Right lung (tissue), 10 donors: ENCODE measurements at places on chromosomes 5 and 9. TPM values are rescaled to one million over a fixed set of nuclear protein-coding genes. Genes with fewer than 3 reads are reported as not detected.

Gene PCDHAC2
- polyA plus RNA-seq, result 2.4 TPM

DNA sequence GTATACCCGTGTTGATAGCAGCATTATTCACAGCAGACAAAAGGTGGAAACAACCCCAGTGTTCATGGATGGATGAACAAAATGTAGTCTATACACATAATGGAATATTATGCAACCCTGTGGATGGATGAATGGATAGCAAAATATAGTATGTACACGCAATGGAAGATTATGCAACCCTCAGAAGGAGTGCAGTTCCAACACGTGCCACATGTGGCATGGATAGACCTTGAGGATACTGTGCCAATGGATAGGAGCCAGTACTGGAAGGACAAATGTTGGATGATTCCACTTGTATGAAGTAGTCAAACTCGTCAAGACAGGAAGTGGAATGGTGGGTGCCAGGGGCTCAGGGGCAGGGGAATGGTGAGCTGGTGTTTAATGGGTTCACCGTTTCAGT, 44.9 kb downstream of the PLEKHG4B start:
- DNase-seq, result no peak

Gene LCN12
- 25.3 TPM for polyA plus RNA-seq

Gene IL13
- not detected for polyA plus RNA-seq

DNA sequence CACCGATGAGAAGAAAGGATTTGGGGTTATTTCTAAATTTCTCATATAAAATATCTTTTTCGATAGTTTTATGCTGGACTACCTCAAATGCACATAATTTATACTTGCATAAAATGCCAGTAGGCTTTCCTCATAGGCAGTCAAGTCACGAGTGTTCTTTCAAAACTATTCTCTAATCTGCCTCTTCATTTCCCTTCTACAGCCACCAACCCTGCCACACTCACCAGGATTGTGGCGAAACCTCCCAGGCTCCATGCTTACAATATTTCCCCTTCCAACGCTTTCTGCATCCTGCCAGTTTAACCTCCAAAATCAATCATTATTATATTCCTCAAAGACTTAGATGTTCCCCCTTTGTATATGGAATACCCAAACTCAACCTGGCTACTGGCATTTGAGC, 65.4 kb downstream of the FRMD3 start:
- DNase-seq, result no peak

Gene PCA3
- polyA plus RNA-seq, result 0.41 TPM

DNA sequence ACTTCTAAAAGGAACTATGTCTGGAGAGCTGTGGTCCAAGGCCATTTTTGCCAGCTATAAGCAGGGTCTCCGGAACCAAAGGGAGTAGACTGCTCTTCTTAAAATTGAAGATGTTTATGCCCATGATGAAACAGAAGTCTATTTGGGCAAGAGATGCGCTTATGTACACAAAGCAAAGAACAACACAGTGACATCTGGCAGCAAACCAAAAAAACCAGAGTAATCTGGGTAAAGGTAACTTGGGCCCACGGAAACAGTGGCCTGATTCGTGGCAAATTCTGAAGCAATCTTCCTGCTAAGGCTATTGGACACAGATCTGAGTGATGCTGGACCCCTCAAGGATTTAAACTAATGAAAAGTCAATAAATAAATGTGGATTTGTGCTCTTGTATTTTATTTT, 29.7 kb upstream of the GLDC start:
- DNase-seq, result no peak

Gene RFX3
- polyA plus RNA-seq, result 21.3 TPM

DNA sequence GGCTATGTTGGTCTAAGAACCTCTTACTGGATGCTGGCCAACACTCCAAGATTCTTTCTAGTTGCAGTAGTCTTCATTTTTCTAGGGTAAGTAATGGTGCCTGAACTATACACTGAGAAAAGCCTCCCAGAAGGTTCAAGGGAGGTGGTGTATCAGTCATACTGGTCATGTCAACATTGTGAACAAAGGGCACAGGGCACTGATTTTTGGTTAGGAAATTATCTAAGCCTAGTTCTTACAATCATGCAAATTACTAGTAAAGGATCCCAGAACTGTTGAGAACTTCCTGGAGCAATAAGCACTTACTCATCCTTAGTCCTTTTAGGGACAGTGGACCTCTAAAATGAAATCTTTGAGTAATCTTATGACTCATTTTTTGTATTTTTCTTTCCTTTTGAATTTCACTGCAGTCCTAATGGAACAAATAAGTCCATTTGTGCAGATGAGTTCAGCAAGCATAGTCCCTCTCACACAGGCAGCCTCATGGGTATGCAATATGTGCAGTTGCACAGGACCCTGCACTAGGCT, 21.1 kb upstream of the CDC42SE2 start:
- DNase-seq, result no peak

Gene GCNT4
- polyA plus RNA-seq, result 0.98 TPM

Gene IFNK
- polyA plus RNA-seq, result not detected

DNA sequence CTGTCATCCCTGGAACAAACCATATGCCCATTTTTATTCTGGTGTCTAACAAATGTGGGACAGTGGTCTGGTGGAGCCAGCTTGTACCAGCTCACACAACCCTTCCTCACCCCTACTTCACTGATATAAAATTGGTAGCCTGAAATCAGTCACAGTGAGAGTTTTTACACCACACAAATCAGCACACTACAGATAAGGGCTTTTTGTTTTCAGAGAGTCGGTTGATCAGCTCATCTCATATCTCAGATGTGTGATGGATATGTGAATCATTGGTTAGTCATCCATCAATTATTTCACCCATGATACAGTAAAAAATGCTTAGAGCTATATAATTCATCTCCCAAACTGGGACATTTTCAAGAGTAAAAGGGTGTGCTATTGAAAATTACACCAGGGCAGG, 529.2 kb downstream of the EBF1 start:
- no peak for DNase-seq

Gene PCDHGB1
- polyA plus RNA-seq, result 1.3 TPM

Gene MAMDC4
- 6.7 TPM for polyA plus RNA-seq

DNA sequence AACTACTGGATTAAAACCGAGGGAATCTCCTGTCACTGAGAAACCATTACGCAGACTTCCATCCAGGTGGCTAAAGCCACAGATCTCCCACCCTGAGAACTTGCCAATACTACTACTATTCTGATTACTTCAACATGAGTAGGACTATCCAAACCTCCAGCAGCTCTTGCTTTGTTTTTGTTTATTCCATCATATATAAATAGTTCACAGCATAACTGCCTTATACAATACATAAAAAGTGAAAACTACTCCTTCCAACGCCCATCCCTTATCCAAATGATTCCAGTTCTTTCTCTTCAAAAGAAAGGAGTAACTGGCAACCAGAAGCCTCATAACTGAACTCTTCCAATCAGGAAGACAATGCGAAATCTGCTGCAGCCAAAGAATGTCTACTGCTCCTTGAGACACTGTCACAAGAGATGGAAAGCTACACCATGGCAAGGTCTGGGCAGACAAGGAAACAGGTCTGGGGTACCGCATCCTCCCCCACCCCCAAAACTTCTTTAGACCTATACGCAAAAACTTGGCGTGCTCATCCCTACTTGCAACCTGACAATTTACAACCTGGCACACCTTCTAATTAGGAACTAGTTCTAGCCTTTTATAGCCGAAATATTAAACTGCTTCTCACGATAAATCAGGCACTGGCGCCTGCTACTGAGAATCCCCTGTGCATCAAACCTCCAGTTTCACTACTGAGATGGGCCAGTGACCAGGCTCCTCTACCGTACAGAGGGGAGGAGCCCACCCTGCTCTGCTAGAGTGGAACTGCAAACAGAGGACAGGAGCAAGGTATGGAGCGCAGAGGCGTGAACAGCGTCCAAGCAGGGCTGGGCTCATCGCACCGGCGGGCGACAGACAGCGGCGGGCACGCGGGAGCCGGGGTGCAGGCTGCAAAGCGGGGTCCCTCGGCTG, 986 bp downstream of the PLPP1 start:
- no peak for DNase-seq

GRCh38 chr5:138082033-138082432, 1.8 kb upstream of the WNT8A start:
- no peak for DNase-seq

- DNase-seq, result no peak
Measured at GRCh38 chr9:79644048-79644447, 72.3 kb downstream of the TLE4 start.

Gene TSC1
- polyA plus RNA-seq, result 33.4 TPM

GRCh38 chr5:95084757-95085156, 200.1 kb downstream of the MCTP1 start:
- no peak for DNase-seq

DNA sequence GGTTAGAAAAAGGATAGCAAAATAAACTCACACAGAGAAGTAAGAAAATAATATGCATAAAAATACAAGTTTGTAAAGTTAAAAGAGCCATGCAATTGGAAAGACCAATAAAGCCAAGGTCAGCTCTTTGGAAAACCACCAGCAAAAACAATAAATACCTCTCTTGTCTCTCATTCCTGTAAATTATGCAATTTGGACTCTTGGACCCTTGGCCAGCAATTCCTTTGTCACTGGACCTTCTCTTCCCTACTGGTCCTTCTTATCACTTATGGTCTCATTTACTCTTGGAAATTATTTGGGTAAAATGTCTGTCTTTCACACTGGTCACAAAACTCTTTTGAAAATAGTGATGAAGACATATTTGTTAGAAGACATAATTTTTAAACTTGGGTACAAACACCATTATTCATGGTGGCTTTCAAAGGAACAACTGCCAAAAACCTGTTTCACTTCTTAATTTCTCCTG, 379.5 kb downstream of the TMEM232 start:
- no peak for DNase-seq

Gene HEMGN
- polyA plus RNA-seq, result 22.2 TPM

Gene LOX
- polyA plus RNA-seq, result 30.3 TPM

GRCh38 chr9:84139296-84140070, 158.9 kb downstream of the RMI1 start:
- DNase-seq, result peak; percentile 58

- no peak for DNase-seq
Measured at GRCh38 chr5:122154910-122155309, 25.6 kb downstream of the ZNF474 start.

DNA sequence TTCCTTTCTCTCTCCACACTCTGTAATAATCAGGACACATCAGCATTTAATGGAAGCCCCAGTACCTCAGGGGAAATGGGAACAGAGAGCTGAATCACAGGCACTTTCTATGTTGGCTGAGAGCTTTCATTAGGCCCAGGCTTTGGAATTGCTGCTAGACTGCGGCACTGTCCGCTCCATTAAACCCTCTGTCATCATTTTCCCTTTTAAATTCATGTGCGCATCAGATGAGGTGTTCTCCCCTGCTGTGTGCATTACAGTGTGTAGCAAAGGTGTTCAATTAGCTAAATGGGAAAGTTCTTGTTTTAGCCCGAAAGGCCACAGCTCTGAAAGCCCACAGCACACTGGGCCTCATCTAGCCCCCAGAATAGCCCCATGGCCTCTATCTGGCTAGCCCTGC, 133.6 kb downstream of the SV2C start:
- no peak for DNase-seq

DNA sequence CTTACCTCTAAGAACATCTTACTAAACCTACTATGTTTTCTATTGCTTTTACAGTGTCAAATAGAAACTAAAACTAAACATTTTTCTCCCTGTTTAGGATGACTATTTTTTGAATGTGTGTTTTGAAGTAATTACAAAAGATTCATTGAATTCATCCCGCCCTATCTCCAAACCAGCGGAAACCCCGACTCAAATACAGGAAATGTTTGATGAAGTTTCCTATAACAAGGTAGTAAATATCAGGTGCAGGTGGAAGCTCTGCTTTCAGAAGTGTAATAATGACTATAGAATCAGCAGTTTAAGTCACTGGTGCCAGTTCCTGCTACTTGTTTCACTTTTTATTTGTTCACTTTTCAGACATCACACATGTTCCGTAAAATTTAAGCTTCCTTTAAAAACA, 20.0 kb downstream of the ERAP2 start:
- no peak for DNase-seq

- DNase-seq, result no peak
Measured at GRCh38 chr5:27388755-27389154, 350.4 kb upstream of the CDH9 start.

GRCh38 chr9:131707733-131708157, 32.1 kb downstream of the RAPGEF1 start:
- DNase-seq, result no peak

DNA sequence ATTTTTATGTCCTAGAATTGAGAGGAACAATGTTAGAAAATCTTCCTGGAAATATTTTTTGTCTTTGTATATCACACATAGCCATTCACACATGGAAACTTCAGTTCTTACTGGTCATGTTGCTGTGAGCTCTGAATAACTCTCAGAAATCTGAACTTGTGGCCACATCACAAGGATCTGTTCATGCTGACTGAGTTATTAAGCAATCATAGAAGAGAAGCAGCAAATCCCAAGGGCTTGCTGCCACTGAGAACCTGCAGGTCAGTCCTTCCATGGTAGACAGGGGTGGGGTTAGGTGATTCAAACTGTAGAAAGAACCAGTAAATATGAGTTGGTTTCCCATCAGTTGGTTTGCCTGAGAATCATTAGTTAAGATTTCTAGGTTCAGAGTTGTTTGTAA, 27.6 kb downstream of the SGCD start:
- DNase-seq, result no peak

DNA sequence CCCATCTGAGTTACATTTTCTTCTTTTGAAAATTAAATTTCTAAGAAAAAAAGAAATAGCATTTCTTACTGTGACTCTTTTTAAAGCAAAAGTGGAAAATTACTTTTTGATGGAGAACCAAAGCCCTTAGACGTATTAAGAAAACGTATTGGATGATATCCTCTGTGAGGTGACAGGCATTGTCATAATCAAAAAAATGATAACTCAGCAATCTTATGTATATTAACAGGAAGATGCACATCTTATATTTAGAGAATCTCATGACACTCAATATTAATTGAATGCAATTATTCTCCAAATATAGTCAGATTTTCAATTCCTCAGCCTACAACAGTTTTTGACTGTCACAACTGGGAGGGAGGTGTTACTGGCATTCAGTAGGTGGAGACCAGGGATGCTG, 25.1 kb downstream of the FGF10 start:
- DNase-seq, result no peak

Gene STKLD1
- 3.5 TPM for polyA plus RNA-seq

- DNase-seq, result no peak
Measured at GRCh38 chr9:84978661-84979060, 309.1 kb downstream of the NTRK2 start.

DNA sequence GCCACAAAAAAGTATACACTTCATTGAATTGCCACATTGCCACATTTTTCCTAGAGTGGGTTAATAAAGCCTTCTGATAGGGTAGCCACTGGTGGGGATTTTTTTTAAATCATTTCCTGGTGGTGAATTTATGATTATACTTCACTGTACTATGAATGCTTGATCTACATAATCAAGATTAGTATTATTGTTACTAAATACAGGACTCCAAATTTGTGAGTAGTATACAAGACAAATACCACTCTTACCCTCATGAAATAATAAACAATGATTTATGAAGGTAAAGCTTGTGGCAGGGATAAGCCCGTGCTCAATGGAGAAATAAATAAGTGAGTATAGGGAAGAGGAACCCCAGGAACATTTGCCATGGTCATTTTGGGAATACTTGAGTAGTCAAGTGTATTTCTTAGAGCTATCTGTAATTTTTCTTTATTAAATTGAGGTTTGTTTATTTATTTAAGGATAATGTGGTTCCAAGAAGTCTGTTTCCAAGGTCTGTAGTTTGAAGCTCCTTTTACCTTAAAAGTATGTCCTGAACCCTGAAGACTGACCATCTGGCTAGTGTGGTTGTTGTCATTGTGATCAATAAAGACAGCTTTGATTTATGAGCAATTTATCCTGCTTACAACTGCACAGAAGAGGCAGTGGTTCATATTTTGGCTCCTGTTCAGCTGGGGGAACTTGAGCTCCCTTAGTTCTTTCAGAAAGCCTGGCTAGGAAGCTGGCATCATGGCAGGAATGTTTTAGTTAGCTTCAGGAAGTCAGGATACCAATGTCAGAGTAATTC, 118.6 kb downstream of the ZSWIM6 start:
- no peak for DNase-seq

Gene CAMK2A
- 8.3 TPM for polyA plus RNA-seq

Gene AMBP
- polyA plus RNA-seq, result 2.4 TPM
